ENCODE measurements at places on chromosomes 2 and 18. TPM values are rescaled to one million over a fixed set of nuclear protein-coding genes. Genes with fewer than 3 reads are reported as not detected.

GRCh38 chr18:8688216-8688800 is 17.0 kb upstream of the MTCL1 start:
- H3K4me1 ChIP-seq = no peaks in the 10 kb centered on the region
- no peaks in the 10 kb centered on the region for H3K36me3 ChIP-seq
- no peak overlapping the region for H3K27ac ChIP-seq
- DNase-seq = no peak
- H3K4me3 ChIP-seq = no peak overlapping the region

- no peak for DNase-seq
- H3K36me3 ChIP-seq = no peaks in the 10 kb centered on the region
- no peaks in the 10 kb centered on the region for H3K27me3 ChIP-seq
- H3K27ac ChIP-seq = no peak overlapping the region
- H3K4me3 ChIP-seq = no peak overlapping the region
These were observed 13.8 kb downstream of the EHD3 start for GRCh38 chr2:31247711-31248110.

- H3K4me3 ChIP-seq = no peak overlapping the region
- no peak overlapping the region for H3K27ac ChIP-seq
- H3K27me3 ChIP-seq = no peaks in the 10 kb centered on the region
- H3K4me1 ChIP-seq = no peaks in the 10 kb centered on the region
- no peaks in the 10 kb centered on the region for H3K36me3 ChIP-seq
These were observed 396.4 kb downstream of the LNPK start for GRCh38 chr2:175605640-175606009.

GRCh38 chr2:235218486-235218907 is 266.7 kb downstream of the SH3BP4 start:
- H3K36me3 ChIP-seq = no peaks in the 10 kb centered on the region
- DNase-seq = no peak
- H3K27ac ChIP-seq = no peak overlapping the region
- no peaks in the 10 kb centered on the region for H3K4me1 ChIP-seq
- peaks cover 3% of the 10 kb centered on the region for H3K27me3 ChIP-seq

DNA sequence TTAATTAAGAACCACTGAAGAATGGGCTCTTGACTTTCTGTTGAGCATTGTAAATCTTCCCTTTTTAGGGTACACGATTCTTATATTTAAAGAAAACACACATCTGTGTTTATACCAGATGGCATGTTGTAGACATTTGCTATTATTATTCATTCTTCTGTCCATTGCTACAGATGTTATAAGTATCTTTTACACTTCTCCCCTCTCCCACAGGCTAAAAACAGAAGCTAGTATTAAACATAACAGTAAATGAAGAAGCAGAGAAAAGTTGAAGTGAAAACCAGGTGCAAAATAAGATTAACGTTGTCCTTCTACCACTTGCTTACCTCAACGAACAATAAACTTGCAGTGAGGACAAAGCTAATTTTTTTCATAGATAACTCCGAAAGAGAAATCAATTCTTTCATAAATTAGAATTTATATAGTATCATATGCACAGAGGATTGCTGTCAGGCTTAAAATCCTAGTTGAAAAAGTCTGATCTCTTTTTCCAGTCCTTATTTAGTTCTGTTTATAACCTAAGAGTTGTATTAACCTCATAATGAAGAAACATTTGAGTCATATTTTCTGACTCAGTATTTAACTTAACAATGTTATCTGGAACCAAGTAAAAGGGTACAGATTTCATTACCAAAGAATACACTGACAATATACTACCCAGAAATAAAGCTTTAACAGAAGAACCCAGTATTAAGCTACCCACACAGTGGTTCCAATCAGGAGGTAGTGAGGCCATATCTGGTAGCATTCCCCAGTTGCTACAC is 16.4 kb upstream of the ZNF385B start:
- H3K36me3 ChIP-seq = no peaks in the 10 kb centered on the region
- H3K27ac ChIP-seq = no peak overlapping the region
- no peak for DNase-seq
- no peaks in the 10 kb centered on the region for H3K4me1 ChIP-seq
- H3K4me3 ChIP-seq = no peak overlapping the region

GRCh38 chr2:151849413-151850010 is 21.3 kb upstream of the ARL5A start:
- H3K4me3 ChIP-seq = no peak overlapping the region
- no peaks in the 10 kb centered on the region for H3K4me1 ChIP-seq
- no peak overlapping the region for H3K27ac ChIP-seq
- DNase-seq = no peak
- peaks cover 2% of the 10 kb centered on the region for H3K27me3 ChIP-seq

DNA sequence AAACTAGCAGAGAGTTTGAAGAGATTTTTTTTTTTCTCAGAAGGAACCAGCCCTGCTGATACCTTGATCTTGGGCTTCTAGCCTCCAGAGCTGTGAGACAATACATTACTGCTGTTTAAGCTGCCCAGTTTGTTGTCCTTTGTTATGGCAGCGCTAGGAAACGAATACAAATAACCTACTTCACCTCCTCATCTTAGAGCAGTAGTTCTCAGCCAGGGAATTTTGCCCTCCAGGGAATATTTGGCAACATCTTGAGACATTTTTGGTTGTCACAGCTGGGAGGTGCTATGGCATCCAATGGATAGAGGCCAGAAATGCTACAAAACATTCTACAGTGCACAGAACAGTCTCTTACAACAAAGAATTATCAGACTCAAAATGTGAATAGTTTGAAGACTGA is 43.9 kb upstream of the BCL11A start:
- H3K4me1 ChIP-seq = no peaks in the 10 kb centered on the region
- peaks cover 15% of the 10 kb centered on the region for H3K27me3 ChIP-seq
- no peak for DNase-seq
- no peak overlapping the region for H3K4me3 ChIP-seq

DNA sequence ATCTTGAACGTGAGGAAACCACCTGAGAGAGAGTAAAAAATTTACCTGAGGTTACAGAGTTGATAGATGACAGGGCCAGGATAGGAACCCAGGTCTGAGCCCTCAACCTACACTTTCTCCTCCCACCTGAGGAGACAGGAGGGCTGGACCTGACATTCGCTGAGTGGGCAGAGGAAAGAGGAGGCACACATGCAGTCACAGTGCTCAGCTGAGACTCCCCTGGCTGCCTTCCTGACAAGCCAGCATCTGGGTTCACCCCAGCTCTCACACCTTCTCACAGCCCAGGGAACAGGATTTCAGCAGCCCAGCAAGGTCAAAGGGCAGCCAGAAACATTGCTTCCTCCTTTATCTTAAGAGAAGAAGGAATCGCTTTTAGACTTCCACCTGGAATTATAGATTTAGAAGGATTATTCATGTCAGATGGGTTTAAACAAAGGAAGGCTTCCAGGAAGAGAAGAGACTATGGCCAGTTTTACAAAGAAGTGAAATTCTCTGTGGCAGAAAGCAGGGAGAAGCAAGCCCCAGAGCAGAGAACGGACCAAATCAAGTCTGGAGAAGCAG is 18.1 kb upstream of the PKDCC start:
- H3K4me3 ChIP-seq = no peak overlapping the region
- peaks cover 16% of the 10 kb centered on the region for H3K27me3 ChIP-seq
- no peak overlapping the region for H3K27ac ChIP-seq
- no peaks in the 10 kb centered on the region for H3K36me3 ChIP-seq
- DNase-seq = no peak

DNA sequence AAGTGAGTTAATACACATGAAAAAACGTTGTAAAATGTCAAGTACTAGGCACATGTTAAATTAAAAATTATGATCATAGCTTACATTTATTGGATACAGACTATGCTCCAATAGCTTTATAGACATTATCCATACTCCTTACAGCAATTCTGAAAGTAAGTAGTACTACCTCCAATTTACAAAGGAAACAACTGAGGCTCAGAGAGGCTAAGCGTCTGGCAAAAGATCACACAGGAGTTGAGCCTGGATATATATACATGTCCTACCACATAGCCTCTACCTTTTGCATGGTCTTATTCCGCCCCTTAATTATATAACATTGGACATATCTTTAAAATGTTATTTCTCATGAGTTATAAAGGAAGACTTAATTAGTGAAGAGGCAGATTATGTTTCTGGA is 127.3 kb downstream of the CSRNP3 start:
- no peaks in the 10 kb centered on the region for H3K27me3 ChIP-seq
- no peaks in the 10 kb centered on the region for H3K4me1 ChIP-seq
- H3K4me3 ChIP-seq = no peak overlapping the region
- H3K36me3 ChIP-seq = no peaks in the 10 kb centered on the region
- DNase-seq = no peak
- no peak overlapping the region for H3K27ac ChIP-seq

DNA sequence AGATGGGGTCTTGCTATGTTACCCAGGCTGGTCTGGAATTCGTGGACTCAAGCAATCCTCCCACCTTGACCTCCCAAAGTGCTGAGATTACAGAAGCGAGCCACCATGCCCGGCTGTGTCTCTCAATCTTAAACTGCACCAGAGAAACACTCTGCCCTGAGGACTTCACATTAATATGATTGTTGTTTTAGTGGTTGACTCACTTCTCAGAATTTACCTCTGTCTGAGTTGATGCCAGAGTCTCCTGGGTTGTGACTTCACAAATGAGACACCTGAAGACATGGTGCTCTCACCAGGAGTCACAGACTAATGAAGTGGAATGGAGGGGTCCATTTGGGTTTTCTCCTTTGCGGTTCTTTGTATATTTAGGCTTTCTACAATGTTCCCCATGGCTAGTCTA is 61.0 kb upstream of the TGIF1 start:
- H3K4me3 ChIP-seq = no peak overlapping the region
- no peak overlapping the region for H3K27ac ChIP-seq
- no peaks in the 10 kb centered on the region for H3K27me3 ChIP-seq
- no peaks in the 10 kb centered on the region for H3K4me1 ChIP-seq

GRCh38 chr2:37652199-37652640 is 19.2 kb downstream of the CDC42EP3 start:
- DNase-seq = no peak
- H3K36me3 ChIP-seq = peaks cover 55% of the 10 kb centered on the region
- peak overlapping the region; percentile 44 for H3K27ac ChIP-seq
- no peaks in the 10 kb centered on the region for H3K27me3 ChIP-seq
- H3K4me1 ChIP-seq = peaks cover 84% of the 10 kb centered on the region

Gene CYP1B1
- total RNA-seq = 2.3 TPM

Gene ARHGAP15
- total RNA-seq = 154 TPM

Gene CYTIP
- 227 TPM for total RNA-seq

Gene LIMS4
- 0.97 TPM for total RNA-seq

Gene FBXO36
- 1.0 TPM for total RNA-seq

Gene CENPO
- 53.9 TPM for total RNA-seq
